Right lobe of liver (tissue), 6 donors: ENCODE measurements at places on chromosomes 11 and 22. TPM values are rescaled to one million over a fixed set of nuclear protein-coding genes. Genes with fewer than 3 reads are reported as not detected.

DNA sequence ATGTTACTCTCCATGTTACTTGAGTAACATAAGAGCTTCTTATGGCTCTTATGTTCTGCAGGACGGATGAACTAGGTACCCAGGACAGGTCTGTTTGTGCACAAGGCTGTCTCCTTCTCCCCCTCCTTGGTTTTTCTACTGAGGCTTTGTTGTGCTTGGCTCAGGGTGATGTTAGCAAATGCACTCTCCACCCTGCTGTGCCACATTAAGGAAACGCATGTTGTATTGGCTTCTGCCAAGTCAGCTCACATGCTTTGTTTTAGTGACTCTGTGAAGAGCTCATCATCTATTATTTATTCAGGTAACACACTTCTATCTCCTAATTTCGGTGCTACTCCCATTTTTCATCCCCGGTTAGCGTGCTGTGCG is 108.3 kb downstream of the PTPRJ start:
- no peak for DNase-seq

Gene SCGB2A2
- total RNA-seq: not detected

Gene CYB5R2
- 1.8 TPM for total RNA-seq

DNA sequence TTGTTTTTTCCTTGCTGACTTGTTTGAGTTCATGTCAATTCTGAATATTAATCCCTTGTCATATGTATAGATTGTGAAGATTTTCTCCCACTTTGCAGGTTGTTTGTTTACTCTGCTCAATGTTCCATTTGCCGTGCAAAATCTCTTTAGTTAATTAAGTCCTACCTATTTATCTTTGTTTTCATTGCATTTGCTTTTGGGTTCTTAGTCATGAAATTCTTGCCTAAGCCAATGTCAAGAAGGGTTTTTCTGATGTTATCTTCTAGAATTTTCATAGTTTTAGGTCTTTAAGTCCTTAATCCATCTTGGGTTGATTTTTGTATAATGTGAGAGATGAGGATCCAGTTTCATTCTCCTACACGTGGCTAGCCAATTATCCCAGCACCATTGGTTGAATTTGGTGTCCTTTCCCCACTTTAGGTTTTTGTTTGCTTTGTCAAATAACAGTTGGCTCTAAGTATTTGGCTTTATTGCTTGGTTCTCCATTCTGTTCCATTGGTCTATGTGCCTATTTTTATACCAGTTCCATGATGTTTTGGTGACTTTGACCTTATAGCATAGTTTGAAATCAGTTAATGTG is 163.1 kb upstream of the PGR start:
- no peak for DNase-seq

- DNase-seq: no peak
These were observed 10.3 kb upstream of the SPON1 start for GRCh38 chr11:13952221-13952620.

DNA sequence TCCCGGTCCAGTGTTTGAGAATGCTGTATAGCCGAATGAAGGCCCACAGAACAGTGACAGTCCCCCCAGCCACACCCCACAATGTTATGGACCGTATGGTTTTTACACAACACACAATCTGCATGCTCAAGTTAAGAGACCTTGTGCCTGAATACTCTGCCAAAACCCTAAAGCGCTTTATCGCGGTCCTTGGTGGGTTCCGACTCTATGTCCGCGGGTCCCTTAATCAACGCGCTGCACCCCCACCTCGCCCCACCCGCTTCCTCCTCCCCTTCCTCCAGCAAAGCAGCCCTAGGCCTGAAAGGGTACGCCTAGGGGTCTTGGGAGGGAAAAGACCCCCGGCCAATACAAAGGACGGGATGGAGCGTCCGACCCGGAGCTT is 442 bp downstream of the COPB1 start:
- DNase-seq: peak; percentile 45

- no peak for DNase-seq
These were observed 37.4 kb downstream of the SMC1B start for GRCh38 chr22:45376009-45376408.

Gene OR8G1
- not detected for total RNA-seq

- peak; percentile 28 for DNase-seq
These were observed 26.6 kb upstream of the LMO1 start for GRCh38 chr11:8290081-8290810.

- peak; percentile 62 for DNase-seq
These were observed 497 bp upstream of the SYT12 start for GRCh38 chr11:67022341-67022933.
